ENCODE measurements at places on chromosomes 6 and 20. TPM values are rescaled to one million over a fixed set of nuclear protein-coding genes. Genes with fewer than 3 reads are reported as not detected.

- DNase-seq, result no peak
Observed at GRCh38 chr6:87095087-87095509, at the start of gene CGA. CGA (minus strand) TSS chr6:87095106; CDS start chr6:87088200, 6,906 bp downstream.

GRCh38 chr6:148580442-148580841 lies 166.4 kb upstream of the UST start:
- DNase-seq, result no peak

DNA sequence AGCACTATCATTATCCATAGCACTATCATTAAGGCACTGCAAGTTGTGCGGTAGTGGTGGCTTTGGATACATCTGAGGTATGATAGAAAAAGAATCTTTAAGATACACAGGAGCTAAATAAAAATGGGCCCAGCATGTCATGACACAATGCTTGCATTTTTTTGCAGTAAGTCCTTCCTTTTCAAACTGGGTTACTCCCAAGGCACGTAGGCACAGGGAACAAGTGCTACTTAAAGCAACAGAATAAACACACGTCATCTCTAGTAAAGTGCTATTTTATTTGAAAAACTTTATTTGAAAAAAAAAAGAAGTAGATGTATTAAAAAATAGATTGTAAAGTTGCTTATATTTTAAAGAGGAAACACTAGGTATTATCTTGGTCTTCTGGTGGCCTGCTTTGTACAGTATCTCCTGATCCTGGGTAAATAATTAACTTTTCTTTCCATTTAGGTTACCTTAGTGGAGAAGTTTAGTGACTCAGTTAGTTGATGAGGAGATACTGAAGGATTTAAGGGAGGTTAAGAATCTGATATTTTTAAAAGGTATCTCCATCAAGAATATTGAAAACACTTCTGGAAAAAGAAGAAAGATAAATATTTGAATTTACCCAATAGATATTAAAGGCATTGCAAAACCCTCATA lies 129.6 kb downstream of the EDN1 start:
- DNase-seq, result no peak

PKIB gene
- 0.57 TPM for total RNA-seq

GRCh38 chr20:63766695-63767426 lies 27.3 kb downstream of the SLC2A4RG start:
- DNase-seq, result no peak

CYP39A1 gene
- total RNA-seq, result 4.7 TPM

HLA-F gene
- total RNA-seq, result 1.1 TPM

RSPO3 gene
- 7.9 TPM for total RNA-seq

- peak; percentile 51 for DNase-seq
Observed at GRCh38 chr6:63272397-63272796, 47.4 kb downstream of the LGSN start.

VARS2 gene
- total RNA-seq, result 18.5 TPM

- no peak for DNase-seq
Observed at GRCh38 chr6:46655803-46656202, 3.0 kb downstream of the SLC25A27 start.

GRCh38 chr6:37988696-37989095 lies 169.2 kb downstream of the ZFAND3 start:
- DNase-seq, result no peak

SEMG2 gene
- total RNA-seq, result not detected

DNA sequence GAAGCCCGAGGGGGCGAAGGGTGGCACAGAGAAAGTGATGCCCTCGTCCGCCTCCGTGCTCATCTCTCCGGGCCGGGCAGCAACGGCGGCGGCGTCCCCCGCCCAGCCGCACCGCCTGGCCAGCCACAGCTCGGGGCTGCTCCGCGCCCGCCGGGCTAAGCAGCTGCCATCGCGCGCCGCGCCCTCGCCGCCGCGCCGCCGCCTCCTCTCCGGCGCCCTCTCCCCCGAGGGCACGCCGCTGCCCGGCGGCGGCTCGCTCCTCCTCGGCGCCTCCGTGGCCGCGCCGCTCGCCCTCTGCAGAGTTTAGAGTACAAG lies 225 bp downstream of the MAP3K5 start:
- DNase-seq, result no peak

UNC93A gene
- total RNA-seq, result not detected

ADGRG6 gene
- 1.7 TPM for total RNA-seq

NTSR1 gene
- total RNA-seq, result 8.0 TPM

GRCh38 chr6:149031201-149031858 lies 284.5 kb downstream of the UST start:
- DNase-seq, result no peak

GRCh38 chr20:11553603-11554002 lies 364.1 kb upstream of the BTBD3 start:
- peak; percentile 20 for DNase-seq

DNA sequence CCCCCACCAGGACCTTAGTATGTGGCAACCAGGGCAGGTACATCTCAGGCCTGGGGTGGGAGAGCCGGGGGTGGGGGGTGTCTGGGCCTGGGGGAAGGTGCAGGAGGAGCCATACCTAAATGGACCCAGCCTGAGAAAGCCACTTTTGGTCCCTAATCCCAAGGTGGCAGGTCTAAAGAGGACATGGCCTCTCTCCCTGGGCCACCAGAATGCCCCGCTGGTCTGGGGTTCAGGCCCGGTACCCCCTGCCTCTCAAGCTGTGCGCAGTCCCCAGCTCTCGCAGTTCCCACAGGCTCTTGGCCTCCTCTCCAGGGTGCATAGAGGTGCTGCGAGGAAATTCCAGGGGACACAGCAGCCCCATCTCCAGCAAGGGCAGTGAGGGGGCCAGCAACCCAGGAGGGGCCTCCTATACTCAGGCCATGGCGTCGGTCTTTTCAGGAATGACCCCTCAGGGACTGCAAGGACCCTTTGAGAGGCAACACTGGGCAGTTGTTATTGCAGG lies 1.1 kb upstream of the AVP start:
- no peak for DNase-seq

DNA sequence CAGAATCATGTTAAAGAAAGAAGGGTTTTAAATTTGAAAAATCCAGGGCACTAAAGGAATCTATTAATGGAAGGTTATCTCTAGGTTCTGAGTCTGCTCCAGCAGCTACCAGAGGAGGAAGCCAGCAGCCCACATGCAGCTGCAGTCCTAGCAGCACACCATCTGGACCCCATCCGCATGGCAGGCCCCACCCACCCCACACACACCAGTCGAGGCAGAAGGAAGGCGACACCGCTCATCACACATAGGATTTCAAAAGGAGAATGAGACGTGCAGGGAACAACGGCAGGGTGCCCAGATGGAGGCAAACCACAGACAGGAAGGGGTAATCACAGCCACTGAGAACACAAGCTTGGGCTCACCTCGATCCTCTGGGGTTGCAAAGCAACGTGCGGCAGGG lies 78.9 kb downstream of the GINS1 start:
- DNase-seq, result peak; percentile 22

- DNase-seq, result no peak
Observed at GRCh38 chr6:111692327-111693164, 86.9 kb upstream of the TRAF3IP2 start.

DNA sequence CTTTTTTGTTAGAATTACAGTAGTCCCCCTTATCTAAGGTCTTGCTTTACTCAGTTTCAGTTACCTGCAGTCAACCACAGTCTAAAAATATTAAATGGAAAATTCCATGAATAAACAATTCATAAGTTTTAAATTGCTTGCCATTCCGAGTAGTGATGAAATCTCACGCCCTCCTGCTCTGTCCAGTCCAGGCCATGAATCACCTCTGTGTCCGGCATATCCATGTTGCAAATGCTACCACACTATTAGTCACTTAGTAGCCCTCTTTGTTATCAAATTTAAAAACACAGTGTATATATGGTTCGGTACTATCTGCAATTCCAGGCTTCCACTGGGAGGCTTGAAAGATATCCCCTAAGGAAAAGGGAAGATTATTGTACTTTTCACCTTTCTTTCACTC lies 164.6 kb upstream of the FAM83B start:
- peak; percentile 82 for DNase-seq

DNA sequence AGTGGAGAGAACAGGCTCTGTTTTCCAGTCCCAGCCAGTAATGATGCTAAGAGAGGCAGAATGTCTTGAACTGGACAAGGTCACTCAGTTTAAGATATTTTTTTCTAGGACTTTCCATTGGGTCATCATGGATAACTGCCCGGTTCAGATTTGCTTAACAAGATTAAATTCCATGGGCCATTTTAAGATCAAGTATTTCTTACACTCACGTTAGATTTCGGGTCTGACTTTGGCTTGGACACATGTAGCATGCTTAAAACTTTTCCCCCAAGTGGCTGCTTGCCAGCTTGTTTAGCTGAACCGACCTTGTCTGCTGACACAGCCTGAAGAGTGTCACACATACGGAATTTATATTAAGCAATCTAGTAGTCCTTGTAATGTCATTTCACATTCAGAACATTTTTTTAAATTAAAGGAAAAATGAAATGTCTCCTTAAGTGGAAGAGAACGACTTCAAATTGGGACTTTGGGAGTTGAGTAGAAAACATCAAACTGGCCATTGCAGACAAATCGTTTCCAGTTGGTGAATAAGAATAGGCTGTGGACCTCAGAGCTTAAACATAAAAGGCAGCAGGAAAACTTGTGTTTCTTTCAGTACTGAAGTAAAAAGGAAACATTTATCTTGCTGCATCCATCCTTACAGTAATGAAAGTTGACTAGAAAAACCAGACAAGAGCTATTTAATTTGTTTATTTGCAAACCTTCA lies 29.0 kb downstream of the ARMC2 start:
- peak; percentile 90 for DNase-seq

TRIM38 gene
- 35.3 TPM for total RNA-seq

KCNK16 gene
- total RNA-seq, result not detected

GHRH gene
- total RNA-seq, result not detected

GRCh38 chr6:89460713-89461112 lies 27.8 kb downstream of the ANKRD6 start:
- no peak for DNase-seq

TMC2 gene
- total RNA-seq, result not detected

- peak; percentile 96 for DNase-seq
Observed at GRCh38 chr6:13762611-13763441, 51.2 kb upstream of the RANBP9 start.

- DNase-seq, result peak; percentile 56
Observed at GRCh38 chr6:47741807-47742206, 40.0 kb upstream of the OPN5 start.

- DNase-seq, result no peak
Observed at GRCh38 chr20:58441723-58442122, 52.7 kb downstream of the VAPB start.

- no peak for DNase-seq
Observed at GRCh38 chr20:58833921-58834320, 16.8 kb downstream of the GNAS-AS1 start.

DNA sequence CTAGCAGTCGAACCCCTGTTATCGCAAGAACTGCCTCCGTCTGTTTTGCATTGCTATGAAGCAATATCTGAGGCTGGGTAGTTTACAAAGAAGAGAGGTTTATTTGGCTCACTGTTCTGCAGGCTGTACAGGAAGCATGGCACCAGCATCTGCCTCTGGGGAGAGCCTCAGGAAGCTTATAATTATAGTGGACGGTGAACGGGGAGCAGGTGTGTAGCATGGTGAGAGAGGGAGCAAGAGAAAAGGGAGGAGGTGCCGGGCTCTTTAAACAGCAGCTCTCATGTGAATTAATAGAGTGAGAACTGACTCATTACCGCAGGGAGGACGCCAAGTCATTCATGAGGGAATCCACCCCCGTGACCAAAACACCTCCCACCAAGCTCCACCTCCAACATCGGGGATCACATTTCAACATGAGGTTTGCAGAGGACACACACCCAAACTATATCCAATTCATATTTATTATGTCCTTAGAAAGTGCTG lies 172.6 kb upstream of the KCNG1 start:
- DNase-seq, result no peak

DNA sequence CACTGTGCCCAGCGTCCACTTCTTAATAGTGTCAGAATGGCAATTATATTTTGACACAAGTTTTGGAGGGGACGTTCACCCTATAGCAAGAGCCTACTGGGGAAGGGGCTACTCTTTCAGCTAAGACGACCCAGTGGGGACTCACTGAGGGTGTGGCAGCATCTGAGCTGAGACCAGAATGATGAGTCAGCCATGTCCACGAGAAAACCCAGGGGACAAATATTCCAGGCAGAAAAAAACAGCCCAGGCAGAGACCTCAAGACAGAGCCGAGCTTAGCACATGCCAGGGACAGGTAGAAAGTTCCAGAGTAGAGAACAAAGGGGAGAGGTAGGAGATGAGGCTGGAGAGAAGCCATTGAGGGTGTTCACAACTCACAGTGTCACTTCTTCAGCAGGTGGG lies 11.2 kb downstream of the CNBD2 start:
- DNase-seq, result no peak

- DNase-seq, result peak; percentile 11
Observed at GRCh38 chr6:26501482-26501986, 1.4 kb downstream of the BTN1A1 start.

DNA sequence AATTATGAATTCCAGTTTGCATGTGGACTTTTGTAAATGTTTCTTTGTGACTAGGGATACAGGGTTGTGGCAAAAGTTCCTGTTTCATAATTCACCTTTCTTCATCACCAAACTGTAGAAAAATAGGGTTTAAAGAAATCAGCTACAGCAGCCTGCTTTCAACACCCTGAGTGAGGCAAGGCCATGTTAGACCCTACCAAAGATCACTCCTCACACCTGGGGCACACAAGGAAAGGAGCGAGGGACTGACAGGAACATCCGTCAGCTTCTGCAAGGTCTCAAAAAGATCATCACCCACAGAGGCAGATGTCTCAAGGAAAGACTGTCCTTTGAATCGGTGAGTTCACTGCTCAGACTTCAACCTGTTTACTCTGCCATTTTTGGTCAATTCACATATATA lies 10.5 kb upstream of the STX11 start:
- no peak for DNase-seq

B3GALT4 gene
- total RNA-seq, result 8.7 TPM

DNA sequence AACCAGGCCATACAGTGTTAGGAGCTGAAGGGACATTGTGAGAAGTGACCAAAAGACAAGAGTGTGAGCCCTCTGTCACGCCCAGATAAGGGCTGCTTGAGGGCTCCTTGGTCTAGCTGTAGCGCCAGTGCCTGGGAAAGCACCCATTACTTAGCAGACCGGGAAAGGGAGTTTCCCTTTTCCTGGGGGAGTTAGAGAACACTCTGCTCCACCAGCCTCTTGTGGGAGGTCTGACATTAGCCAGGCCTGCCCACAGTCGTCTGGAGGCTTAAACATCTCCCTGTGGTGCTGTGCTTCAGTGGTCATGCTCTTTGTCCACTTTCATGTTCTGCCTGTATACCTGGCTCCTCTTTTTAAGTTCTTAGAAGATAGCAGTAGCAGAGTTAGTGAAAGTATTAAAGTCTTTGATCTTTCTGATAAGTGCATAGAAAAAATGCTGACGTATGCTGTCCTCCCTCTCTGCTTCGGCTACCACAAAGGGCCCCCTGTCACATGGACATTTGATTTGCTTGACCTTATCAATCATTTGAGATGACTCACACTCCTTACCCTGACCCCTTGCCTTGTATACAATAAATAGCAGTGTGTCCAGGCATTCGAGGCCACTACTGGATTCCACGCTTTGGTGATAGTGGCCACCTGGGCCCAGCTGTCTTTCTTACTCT lies 201.5 kb upstream of the ECI2 start:
- DNase-seq, result no peak

- no peak for DNase-seq
Observed at GRCh38 chr6:4167123-4167522, 31.7 kb upstream of the ECI2 start.

MYMX gene
- total RNA-seq, result not detected

Data from fibroblast of the aortic adventitia (primary cell).